Stimulated activated CD4-positive, alpha-beta T cell treated with anti-CD3 and anti-CD28 coated beads, Interleukin-1b, Interleukin-23, amount 100 ng/mL, for 24 hours (primary cell): ENCODE measurements at places on chromosomes 2 and 18.

DNA sequence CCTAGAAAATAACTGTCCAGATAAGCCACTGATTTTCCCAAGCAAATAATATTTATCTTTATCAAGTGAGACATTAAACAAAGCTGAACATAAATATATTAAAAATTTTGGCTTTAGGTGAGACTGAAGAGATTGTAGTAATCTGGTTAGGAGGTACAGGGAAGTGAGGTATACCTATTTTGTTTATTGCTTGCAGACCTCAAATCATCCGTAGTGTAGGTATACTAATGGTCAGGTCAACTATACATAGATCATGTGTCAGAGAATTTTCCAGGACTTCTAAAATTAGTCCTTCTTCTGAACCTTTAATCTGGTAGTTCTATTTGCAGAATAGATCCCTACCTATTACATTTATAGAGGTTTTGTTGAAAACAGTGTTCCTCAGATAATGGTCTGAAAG is 41.5 kb downstream of the SP140 start:
- no peak for DNase-seq

GRCh38 chr18:49757513-49758262 is 55.6 kb downstream of the ACAA2 start:
- DNase-seq: no peak

GRCh38 chr2:16960579-16960978 is 294.9 kb upstream of the CYRIA start:
- no peak for DNase-seq

DNA sequence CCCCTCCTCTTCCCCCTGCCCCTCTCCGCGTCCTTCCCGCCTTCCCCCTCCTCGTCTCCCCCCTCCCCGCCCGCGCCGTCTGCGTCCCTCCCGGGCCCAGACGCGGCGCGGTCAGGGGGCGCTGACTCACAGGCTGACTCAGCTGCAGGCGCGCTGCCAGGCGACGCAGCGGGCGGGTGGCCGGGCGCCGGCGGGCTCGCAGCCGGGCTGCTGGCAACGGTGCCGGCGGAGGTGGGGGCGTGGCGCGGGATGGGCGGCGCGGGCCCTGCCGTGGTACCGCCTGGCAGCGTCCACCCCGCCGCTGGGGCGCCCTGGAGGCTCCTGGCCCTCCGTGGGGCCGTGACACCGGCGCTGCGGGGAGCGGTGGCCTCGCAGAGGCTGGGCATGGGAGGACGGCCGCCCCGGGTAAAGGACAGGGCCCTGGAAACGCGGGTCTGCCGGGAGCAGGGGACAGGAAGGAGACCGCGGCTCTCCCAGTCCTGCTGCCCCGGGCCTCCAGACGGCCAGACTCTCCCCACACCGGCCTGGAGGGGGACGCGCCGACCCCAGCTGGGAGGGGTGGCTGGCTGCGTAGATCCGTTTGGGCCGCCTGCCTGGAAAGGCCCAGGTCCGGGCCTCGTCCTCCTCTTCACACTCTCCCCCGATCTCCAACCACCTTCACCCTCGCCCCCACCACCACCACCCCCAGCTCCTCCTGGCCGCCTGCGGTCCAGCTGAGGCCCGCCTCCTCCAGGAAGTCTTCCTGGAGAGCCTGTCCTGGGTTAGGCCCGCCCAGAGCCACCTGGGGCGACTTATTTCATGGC is 10.0 kb upstream of the PROC start:
- DNase-seq: peak; percentile 74

GRCh38 chr2:183996825-183997793 is 601.2 kb upstream of the ZNF804A start:
- no peak for DNase-seq

DNA sequence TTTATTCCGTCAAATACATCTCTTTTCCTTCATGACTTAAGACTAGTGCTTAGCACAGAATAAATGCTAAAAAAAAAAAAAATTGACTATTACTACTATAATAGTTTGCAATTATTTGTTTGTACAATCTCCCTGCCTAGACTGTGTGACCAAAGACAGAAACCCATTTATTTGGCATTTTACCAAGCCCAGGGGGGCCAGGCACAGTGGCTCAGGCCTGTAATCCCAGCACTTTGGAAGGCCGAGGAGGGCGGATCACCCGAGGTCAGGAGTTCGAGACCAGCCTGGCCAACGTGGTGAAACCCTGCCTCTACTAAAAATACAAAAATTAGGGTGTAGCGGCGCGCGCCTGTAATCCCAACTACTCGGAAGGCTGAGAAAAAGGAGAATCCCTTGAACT is 1.4 kb downstream of the ASB3 start:
- no peak for DNase-seq

- no peak for DNase-seq
Measured at GRCh38 chr2:126908721-126909177, 10.1 kb downstream of the TEX51 start.

DNA sequence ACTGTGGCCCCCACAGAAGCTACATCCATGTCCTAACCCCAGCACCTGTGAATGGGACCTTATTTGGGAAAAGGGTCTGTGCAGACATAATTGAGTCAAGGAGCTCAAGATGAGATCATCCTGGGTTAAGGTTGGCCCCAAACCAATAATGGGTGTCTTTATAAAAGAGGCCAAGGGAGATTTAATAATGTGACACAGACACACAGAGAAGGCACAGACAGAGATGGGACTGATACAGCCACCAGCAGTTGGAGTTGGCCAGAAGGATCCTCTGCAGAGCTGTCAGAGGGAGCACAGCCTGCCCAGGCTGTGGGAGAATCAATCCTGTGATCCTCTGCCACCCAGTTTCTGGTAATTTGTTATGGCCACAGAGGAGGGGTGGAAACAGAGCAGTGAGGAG is 26.0 kb downstream of the SNORC start:
- DNase-seq: no peak

GRCh38 chr18:9348079-9348671 is 13.6 kb downstream of the TWSG1 start:
- no peak for DNase-seq

DNA sequence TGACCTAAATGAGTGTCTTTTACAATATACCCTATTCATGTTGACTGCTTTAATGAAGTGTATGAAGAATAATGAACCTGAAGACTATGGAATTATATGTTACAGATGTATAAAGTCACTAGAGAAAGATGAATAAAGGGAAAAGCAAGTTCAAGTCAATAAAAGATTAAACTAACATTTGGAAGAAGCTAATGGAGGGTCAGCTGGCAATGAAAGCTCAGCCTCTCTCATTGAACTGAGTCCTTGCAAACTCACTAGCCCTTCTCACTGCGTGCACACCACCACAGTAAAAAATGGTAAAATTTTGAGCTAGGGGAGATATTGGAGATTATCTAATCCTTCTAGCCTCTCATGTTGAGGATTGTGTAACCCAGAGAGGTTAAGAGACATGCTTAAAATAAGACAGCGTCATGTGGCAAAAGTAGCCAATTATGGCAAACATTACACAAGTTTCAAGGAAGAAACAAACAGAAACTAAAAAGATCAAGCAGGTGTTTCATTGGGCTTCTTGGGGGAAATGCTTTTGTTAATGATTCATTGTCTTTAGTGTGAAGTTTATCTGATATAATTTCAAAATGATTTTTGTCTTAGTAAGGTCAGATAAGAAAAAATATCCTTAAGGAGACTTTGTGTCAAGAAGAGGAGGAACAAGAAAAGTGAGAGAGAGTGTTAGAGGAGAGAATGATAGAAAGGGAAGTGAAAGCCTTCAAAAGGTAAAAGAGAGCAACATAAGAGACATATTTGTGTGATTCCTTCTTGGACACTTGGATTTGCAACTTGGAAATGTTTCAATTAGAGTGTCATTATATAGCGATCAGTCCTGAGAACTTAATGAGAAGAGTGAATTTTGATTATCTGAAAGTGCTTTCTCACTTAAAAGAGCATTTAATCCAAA is 893.7 kb upstream of the FAM98A start:
- no peak for DNase-seq

DNA sequence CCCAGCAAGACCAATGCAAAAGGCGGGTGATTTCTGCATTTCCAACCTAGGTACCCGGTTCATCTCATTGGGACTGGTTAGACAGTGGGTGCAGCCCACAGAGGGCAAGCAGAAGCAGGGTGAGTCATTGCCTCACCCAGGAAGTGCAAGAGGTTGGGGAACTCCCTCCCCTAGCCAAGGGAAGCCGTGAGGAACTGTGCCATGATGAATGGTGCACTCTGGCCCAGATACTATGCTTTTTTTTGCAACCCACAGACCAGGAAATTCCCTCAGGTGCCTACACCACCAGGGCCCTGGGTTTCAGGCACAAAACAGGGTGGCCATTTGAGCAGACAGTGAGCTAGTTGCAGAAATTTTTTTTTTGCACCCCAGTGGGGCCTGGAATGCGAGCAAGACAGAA is 662.6 kb upstream of the ACVR2A start:
- DNase-seq: peak; percentile 9

DNA sequence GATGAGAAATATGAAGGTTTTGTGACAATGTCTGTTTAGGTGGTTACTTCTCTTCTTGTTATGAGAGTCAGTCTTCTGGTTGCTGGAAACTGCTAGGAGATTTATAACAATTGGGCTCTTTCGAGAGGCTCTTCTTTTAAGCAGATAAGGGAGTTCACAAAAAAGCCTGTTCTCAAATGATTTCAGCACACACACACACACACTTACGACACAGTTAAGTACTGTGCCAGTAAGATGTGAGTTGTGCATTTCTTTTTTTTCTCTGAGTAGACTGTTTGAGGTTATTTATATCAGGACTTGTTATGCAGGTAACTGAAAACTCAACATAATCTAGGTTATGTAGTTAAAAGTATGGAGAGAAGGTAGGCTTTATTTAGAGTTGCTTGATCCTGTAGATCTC is 49.8 kb downstream of the MSH2 start:
- no peak for DNase-seq

DNA sequence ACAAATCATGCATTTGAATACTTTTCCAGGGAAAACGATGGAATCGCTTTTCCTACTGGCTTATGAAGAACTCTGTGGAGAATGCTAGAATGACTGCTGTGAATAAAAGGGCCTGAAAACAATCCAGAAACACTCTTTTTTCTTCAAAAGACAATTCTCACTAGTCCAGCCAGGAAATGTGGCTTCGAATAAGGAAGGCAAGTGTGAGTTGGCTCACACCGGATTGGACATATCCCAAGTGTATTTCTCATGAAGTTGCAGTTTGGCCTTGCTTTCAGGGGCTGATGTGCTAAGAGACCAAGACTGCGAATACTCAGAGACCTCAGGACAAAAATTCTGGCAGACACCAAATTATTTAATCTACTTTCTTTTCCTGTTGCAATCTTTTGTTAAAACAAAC is 54.1 kb downstream of the FIGN start:
- no peak for DNase-seq

DNA sequence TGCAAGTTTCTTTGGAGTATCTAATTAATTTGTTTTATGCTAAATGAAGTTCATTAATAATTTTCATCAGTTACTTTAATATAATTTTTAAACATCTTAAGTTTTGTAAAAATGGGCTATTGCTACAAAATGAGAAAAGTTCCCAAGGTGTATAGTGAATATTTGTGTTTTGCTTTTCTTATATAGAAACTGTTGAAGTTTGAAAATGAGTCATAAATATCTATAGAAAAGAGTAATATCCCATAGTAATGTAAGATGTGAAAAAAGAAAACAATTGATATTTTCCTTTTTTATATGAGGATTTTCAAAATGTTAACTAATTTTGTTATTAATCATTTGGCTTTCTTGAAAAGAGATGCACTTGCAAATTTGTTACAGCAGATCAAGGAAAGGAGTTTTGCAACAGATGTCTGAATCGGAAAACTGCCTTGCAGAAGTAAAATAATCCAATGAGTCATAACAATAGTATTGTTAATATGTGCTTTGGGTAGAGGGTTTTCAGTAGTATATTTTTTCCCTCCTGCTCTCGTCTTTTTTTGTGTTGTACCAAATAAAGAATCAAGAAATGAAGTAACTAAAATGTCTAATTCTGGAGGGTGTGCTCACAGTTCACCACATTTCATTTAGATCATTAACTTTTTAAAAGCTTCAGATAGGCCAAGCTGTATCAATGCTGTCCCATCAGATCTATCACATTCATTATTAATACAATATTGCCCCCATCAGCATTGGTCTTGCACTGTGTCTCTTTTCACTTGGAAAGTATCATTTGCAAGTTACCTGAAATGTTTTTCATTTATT is 15.5 kb downstream of the DUSP19 start:
- no peak for DNase-seq

GRCh38 chr2:202933139-202933510 is 21.1 kb downstream of the CARF start:
- DNase-seq: no peak

DNA sequence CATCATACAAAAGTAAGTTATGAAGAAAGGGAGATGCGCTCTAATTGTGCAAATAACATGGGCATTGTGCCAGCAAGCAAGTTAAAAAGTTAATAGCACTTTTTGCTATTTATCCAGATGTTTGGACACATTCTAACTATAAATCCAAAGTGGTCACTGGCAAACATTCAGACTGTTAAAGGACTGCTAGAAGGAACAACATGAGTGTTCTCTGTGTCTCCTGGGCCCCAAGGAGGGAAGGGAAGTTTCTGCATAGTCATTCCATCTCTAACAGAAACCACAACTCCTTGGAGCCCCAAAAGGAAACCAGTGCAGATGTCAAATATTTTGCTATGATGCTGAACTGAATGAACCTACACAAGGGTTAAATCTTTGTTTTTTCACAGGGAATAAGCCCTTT is 213.3 kb upstream of the HNRNPA3 start:
- no peak for DNase-seq

GRCh38 chr2:183000846-183001245 is 37.4 kb downstream of the NCKAP1 start:
- DNase-seq: no peak

GRCh38 chr2:136874258-136874657 is 108.9 kb downstream of the THSD7B start:
- DNase-seq: no peak

GRCh38 chr18:33682436-33682835 is 104.4 kb downstream of the ASXL3 start:
- no peak for DNase-seq

- no peak for DNase-seq
Measured at GRCh38 chr2:137659616-137660015, 304.7 kb upstream of the HNMT start.

DNA sequence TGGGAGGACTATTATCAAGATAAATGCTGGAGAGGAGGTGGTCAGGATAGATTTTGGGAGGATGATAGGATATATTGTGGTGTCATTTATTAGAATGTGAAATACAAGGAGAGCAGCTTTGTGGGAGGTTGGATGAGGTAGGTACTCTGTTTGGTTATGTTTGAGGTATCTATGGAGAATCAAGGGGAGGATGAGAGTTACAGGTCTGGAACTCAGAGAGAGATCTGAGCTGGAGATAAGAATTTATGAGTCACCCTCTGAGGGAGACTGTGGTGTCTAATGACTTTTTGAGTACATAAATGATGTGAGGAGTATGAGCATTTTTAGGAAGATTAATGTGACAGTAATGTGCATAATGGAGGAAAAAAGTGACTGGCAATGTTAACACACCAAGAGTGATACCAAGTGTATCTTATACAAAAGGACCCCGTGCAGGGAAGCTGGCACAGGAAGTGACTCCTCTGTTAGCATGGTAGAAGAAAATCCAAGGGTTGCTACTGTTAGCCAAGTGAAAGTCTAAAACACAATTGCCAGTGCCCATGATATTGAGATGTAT is 48.2 kb downstream of the CRIM1 start:
- no peak for DNase-seq
